ENCODE measurements at places on chromosomes 3 and 15.

- no peak for DNase-seq
These were observed 8.8 kb downstream of the SNTN start for GRCh38 chr3:63661242-63661641.

GRCh38 chr3:50304601-50305000 lies 1.2 kb upstream of the HYAL1 start:
- no peak for DNase-seq

GRCh38 chr3:51057121-51057520 lies 328.0 kb upstream of the MANF start:
- no peak for DNase-seq

GRCh38 chr15:78195735-78196201 lies 38.6 kb downstream of the ACSBG1 start:
- DNase-seq = peak; percentile 32

DNA sequence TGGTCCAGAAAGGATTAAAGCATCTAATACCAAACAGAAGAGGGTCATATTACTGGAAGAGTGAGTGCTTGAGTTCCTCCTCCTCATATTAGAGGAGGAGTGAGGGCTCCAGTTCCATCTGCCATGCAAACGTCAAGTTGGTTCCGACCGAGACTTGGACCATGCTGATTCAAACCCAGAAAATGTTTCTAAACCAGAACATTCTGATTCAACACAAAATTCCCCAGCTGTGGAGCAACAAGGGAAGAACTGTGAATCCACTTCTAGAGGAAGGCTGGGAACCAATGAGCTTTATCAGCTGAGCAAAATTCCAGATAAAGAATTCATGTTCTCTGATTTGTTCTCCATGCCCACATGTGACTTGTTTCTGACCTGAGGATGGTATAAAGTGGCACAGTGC lies 135.6 kb upstream of the WNT5A start:
- DNase-seq = no peak

DNA sequence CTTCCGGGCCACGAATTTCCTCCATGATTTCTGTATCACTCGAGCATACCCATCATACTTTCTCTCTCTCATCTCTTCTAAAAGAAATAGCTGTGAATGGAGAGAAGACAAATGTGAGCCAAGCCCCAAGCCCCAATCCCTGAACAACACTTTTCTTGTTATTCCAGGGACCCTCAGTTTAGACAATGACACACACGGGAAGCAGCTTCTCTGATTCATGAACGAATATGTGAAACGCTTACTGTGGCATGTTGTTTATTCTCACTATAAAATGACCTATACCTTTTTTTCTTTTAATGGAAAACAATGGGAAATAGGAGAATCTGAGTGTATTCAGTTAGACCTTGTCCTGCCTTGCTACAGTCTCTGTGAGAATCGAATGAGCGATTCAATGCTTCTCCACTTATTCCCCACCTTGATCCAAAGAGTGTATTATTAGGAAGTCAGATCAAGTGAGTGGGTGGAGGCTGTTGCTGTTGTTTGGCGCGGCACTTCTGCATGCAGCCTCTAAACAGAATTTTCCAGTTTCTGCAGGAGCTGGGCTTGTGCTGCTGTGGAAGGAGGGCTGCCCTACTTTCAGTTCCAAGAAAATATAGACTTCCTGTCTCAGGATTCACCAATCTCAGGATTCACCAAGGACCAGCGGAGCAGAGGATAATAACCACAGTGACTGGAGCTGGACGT lies 32.4 kb upstream of the LDHAL6B start:
- DNase-seq = no peak

DNA sequence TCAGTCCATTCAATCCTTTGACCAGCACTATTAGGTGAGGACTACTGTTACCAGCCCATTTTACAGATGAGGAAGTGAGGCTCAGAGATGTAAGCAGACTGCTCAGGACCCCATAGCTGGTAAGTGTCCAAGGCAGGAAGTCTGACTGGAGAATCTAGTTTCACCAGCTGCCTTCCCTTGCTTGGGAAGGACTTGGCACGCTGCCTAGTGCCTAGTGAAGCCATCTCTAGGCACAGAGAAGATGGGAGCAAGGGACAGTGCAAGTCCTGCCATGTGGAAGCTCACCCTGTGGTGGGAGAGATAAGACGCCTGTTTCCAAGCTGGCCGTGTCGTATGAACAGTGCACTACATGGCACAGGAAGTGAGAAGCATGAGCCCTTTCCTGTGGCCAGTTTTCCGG lies 111.8 kb upstream of the TMC3 start:
- no peak for DNase-seq

GRCh38 chr3:4271834-4272233 lies 31.3 kb upstream of the SETMAR start:
- no peak for DNase-seq

GRCh38 chr3:169199283-169199682 lies 464.2 kb downstream of the MECOM start:
- no peak for DNase-seq

DNA sequence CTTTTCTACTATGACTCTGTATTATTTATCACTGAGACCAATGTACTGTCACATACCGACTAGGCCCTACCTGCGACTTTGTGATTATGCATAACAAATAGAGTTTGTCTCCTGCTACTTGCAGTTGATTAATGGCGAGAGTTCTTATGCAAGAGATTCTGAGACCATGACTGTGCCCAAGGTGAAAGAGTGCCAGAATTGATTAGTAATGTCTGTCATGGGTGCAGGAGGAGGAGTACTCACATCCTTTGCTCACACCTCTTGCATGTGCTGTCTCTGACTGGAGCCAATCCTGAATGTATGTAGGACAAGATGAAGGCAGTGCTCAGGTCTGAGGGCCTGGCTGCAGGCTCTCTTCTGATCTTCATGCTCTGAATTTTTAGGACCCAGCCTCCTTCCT lies 260.7 kb downstream of the THSD4 start:
- no peak for DNase-seq

DNA sequence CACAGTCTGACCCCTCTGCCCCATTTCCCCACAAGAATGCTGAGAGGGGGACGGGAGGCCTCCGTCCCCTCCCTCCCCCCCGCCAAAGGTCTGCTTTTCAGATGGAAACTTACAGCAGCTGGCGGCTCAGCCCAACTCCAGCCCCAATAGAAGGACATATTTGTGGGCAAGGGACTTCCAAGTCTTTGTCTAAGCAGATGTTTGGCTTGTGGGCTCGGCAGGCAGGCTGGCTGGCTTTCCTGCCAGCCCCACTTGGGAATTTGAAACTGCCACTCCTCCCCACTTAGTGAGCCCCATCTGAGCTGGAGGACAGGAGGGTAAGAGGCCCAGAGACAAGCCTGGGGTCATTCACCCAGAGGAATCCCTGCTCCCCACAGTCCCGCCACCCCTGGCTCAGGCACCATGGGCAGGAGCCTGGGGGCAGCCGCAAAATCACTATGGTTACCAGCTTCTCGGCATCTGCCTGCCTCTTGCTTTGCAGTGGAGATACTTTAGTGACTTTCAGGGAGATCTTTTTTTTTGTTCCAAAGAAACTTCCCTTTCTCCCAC lies 53.6 kb downstream of the LMCD1 start:
- DNase-seq = no peak

DNA sequence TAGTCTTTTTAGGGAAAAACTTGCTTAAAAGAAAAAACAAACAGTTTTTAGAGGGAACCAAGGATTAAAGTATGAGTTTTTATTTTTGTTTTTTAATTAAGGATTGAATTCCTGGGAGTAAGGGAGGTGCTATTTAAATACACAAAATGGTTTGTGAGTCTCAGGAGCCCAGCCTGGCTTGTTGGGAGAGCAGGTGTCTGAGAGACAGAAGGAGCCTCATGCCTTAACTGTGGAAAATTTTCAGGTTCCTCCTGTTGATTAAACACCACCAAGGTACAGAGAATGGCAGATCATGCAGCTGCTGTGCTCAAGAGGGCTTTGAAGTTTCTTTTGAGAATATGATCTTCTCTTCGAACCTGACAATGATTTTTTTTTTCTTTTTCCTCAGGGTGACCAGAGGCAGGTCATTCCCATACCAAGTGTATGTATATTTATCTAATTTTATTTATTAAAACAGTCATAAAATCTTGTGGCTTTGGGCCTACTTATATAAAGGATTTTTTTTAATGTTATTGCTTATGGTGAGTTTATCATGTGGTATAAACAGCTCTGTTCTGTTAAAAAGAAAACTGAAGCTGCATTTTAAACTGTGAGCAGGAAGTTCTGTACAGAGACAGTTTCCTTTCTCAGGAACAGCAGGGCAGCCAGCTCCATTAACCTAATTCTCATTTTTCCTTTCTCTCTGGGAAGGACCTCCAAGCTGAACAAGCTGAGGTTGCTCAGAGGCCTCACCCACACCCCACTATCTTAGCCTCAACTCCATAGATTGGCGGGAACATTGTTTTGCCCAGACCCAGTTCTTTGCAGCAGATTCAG lies 33.7 kb upstream of the VILL start:
- no peak for DNase-seq

DNA sequence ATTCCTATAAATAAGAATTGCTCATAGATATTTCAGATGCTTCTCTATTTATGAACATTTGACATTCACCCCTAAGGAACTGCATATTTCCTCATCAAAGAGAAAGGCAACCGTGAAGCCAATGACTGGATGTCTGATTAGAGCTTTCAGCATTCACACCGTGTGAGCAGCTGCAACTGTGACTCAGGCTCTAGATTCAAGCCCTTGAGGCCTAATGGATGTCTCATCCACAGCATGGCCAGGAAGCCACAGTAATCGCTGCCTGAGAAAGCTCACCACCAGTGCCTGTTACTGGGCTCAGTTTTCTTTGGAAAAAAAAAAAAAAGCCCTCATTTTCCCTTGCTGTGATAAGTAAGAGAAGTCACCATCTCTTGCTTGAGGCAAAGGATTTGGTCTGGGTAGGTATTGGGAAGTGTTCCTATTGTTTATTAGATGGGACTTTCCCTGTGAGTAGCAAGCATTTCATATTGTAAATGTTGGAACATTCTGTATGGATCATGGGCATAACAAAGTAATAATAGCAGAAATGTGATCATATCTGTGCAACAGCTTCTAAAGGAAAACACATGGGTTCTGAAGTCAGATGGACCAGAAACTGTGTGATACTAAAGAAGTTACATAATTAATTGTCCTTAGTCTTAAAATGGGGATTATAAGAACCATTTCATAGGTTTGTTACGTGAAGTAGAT lies 783.7 kb downstream of the AGBL1 start:
- no peak for DNase-seq

GRCh38 chr3:52146811-52147210 lies 7.4 kb downstream of the POC1A start:
- no peak for DNase-seq

GRCh38 chr3:134392336-134392983 lies 18.2 kb upstream of the AMOTL2 start:
- no peak for DNase-seq

GRCh38 chr3:186004209-186004608 lies 66.4 kb upstream of the TRA2B start:
- DNase-seq = no peak

- no peak for DNase-seq
These were observed 66.8 kb upstream of the STRIT1 start for GRCh38 chr3:155360281-155360680.

DNA sequence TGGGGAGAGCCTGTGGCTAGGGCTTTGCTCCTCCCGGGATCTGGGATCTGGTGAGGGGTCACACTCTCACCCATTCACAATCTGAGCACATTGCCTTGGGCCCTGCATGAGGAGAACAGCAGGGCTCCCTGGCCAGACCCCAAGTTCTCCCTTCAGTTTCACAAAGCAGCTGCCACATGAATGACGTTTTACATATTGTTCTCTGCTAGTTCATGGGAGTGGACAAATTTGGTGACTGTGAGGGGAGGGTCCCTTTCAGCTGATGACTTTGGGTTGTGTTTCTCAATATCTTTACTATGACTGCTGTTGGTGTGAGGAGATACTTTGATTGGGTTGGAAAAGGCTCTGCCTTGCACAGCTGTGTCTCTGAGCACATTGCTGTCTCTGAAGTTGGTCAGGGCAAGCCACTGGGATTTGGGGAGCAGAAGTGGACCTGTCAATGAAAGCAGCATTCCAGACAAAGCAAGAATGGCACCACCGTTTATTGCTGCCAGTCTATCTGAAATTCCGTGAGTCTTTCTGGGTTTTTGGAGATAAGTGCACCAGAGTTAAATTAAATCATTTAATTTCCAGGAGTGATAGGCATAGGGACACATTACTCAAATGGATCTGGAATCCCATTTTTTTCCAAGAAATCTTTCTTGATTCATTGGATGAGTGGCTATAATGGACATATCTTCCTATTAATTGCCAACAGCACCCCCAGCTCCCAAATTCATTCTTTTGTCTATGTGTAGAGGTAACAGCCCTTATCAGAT lies 10.3 kb downstream of the TIMP4 start:
- no peak for DNase-seq

DNA sequence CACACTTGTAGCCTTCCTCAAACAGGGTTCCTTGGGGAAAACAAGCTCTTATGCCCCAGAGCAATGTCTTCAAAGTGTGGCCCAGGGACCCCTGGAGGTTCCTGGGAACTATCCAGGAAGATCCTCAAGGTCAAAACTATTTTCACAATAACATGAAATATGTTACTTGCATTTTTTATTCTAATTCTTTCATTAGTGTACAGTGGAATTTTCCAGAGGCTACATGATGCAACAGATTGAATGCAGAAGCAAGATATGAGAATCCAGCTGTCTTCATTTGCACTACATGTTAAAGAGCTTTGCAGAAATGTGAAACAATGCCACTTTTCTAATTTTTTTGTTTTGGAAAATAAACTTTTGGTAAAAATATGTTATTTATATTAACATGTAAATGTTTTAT lies 190.9 kb downstream of the SLC9A9 start:
- no peak for DNase-seq

DNA sequence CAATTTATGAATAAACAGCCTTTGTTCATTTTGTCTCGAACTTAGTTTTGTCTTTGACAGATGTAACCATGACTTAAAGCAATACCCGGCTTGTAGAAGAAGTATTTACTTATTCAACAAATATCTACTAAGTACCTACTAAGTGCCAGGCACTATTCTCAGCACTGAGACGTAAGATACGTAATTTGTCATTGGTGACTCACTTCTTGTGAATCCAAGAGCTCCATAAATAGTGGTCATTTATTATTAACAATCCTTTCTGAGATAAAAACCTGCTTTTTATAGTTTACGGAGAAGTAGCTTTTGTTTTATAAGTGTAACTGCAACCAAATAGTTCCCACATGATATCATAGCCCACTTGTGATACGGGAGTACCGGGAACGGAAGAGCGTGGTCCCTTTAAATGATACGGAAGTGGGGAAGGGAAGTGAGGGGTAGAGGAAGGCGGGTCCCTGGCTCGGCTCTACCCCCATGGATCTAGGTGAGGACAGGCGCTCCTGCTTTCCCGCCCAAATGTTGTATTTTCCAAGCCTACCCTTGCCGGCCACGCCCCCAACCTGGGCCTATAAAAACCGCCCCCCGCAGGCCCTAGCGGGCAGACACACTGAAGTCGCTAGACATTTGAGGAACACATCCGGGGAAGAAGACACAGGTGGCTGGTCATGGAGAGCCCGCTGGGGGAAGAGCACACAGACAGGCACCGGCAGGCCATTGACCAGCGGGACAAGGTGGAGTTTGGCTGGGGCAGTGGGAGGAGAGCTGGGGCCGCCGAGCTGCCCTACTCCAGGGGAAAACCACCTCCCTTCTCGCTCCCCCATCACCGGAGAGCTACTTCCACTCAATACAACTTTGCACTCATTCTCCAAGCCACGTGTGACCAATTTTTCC lies at the start of gene SAMMSON:
TSS of gene SAMMSON (plus strand) at position 594 of the 888 bp plus-strand sequence.
- DNase-seq = no peak

Data from T-helper 17 cell (primary cell).